NCI-H2171 treated with DMSO at 0.1 percent for 48 hours (cell line): ENCODE measurements at places on chromosomes 3 and 15.
A peak's percentile ranks its signal among the peaks of the same experiment; 100 is the strongest.

GRCh38 chr15:59762558-59762957, 73.4 kb upstream of the BNIP2 start:
- no peak for DNase-seq

GRCh38 chr15:40436116-40436891, 4.4 kb upstream of the BAHD1 start:
- peak; percentile 58 for DNase-seq

GRCh38 chr3:122146466-122146865, 37.0 kb upstream of the CASR start:
- no peak for DNase-seq

GRCh38 chr3:116413319-116413718, 32.0 kb downstream of the LSAMP start:
- no peak for DNase-seq

DNA sequence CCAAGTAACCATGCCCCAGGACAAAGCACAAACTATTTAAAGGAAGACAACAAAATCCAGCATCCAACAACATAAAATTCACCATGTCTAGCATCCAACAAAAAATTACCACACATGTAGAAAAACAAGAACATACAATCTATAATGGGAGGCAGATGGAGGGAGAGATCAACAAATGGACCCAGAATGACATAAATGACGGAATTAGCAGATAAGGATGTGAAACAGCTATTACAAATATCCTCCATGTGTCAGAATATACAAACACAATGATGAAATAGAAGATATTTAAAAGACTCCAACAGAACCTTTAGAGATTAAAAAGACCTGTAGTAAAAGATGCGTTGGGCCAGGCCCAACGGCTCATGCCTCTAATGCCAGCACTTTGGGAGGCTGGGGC, 10.8 kb downstream of the LYSMD4 start:
- DNase-seq, result no peak

DNA sequence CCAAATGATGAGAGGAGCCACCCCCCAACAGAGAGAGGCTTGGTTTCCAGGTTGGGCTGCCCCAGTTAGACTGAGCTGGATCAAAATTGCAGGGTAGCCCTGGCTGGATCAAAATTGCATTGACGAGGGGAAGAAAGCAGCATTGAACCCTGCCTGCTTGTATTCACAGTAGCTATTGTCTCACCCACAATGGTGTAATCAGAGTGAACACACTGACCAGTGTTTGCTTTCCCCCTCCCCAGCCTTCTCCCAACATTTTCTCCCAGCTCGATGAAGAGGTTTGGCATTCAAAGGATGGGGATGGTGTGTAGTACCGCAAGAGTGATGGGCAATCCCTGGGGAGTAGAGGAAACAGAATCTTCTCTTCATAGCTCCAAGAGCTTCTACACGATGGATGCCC, 223.8 kb downstream of the ADAMTS9 start:
- no peak for DNase-seq

DNA sequence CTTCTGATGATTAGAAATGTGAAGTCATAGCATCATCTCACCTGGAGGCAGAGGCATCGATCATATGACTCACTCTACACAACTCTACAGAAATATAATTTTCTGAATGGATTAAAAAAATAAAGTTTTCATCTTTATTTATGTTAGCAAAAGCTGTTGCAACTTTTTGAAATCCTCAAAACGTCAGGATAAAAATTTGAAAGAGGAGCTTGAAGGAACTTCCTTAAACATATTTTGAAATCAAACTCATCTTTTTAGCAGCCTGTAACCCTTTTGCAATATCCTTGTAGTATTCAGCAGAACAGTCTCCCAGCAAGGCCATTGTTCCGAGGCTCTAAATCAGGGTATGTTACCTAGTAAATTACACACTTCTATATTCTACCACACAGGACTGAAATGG, 985.4 kb downstream of the PLOD2 start:
- DNase-seq, result no peak

DNA sequence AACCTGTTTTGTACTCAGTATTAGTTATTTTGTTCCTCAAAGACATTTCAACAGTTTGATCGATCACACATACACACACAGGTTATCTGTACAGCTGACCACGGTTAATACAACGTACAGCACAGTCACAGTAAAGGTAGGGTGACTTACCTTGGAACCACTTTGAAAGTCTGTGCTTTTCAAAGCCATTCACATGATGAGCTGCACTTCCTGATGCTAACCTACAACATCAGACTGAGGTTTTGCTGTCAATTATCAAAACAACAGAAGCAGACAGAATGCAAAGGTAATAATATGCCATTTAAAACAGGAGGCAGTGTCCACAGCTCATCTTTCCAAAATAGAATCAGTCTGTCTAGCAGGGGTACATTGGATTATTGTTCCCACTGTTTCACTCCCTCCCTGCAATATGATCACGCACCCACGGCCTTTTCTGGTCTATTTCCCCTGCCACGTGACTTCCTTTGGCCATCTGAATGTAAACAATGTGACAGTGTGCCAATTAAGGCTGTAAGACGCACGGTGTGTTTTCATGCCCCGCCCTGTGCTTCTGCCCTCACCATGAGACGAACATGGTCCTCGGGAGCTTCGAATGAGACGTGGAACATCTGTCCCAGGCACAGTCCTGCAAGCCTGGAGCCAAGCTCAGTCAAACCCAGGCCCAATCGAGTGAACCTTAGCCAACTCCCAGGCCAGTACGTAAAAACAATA, 102.4 kb downstream of the FMN1 start:
- DNase-seq, result peak; percentile 25

- DNase-seq, result peak; percentile 69
These were observed 747 bp upstream of the ZNF592 start for GRCh38 chr15:84747416-84748273.

GRCh38 chr15:35327789-35328188, 218.2 kb downstream of the DPH6 start:
- DNase-seq, result no peak

- no peak for DNase-seq
These were observed 38.5 kb downstream of the SYN2 start for GRCh38 chr3:12042638-12043037.

- no peak for DNase-seq
These were observed 257.0 kb upstream of the UBE2E1 start for GRCh38 chr3:23548706-23549105.

DNA sequence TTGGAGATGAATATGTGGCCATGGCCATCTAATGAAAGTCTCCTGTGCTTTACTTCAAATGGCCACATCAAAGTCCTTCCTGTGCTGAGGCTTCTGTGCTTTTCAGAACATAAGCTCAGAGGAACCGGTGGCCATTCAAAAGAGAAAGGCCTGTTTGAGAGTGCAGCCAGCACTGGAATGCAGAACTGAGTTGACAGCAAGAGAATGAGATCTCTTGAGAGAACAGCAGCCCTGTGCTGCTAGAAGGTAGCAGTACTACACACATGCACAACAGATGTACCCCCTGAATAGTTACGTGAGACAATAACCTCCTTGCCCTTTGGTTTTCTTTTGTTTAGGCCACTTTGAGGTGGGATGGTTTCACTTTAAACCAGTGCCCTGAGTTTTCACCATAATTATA, 292.5 kb downstream of the PTPRG start:
- DNase-seq, result no peak

GRCh38 chr3:117238806-117239205, 529.2 kb downstream of the TUSC7 start:
- no peak for DNase-seq

DNA sequence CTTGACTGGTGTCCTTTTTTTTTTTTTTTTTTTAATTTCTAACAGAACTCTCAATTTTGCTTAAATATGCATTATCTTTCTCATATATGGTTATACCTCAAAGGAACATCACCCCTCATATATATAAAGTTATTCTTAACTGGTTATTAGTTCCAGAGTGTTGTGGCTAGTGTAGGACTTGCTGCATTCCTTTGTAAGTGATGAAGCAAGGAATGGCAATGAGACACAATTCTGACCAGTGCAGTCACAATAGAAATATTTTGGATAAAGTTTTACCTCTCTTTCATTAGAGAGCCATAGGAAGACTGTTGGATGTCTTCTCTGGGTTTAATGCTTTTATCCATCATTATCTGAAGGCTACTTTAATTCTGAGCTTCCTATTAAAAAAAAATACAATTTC, 75.5 kb upstream of the CBLB start:
- DNase-seq, result no peak

- no peak for DNase-seq
These were observed 1.5 kb downstream of the MYL3 start for GRCh38 chr3:46861605-46862368.

DNA sequence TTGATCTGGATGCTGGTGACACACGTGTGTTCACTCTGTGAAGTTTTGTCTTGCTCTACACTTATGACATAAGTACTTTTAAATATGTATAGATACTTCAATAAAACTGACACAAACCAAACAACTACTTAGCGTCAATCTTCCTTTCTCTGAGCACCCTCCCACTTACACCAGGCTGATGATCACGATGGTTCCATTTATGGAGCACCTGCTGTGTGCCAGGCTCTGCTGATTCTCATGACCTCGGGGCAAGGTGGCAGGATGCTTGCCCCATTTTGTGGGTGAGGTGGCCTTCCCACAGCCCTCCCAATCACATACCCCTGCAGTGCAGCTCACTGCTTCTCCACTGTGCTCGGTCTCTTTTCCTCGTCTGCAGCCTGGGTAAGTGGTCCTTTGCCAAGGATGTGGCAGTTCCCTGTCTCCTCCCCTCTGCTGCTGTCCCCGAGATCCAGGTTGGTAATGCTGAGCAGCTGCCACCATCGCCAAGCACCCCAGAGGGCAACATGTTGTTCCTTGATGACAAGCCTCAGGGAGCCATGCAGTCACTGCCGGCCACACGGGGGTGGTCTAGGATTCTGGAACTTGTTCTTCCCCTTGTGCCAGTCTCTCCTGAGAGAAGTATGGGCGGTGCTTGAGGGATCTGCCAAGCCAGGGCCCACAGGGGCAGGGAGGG, 20.6 kb upstream of the ADCY5 start:
- no peak for DNase-seq

DNA sequence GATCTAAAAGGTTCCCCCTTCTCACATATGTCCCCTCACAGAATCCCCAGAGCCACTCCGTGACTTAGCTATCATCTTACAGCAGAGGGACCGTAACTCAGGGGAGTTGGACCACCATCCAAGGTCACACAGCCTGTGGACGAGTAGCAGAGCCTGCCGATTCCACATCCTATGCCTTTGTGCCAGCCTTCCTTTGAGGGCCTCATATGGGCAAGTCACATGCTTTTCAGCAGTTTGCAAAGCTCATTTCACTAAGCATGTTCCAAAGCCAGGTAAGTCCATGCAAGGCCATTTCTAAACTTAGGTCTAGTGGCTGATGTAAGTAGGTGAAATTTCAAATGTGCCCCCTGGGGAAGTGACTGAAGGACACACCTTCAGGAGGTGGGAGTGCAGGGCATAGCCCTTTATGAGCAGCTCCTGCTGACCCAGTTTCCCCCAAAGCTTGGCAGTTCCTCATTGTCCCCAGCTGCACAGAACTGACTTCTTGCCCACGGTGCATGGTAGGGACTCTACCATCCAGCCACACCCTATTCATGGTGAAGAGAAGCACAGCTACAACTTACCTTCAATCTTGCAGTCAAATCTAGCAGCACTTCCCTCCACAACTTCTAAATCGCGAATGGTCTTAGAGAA, 33.3 kb upstream of the HACD2 start:
- no peak for DNase-seq

- DNase-seq, result no peak
These were observed 23.9 kb upstream of the BCL2L10 start for GRCh38 chr15:52136442-52136980.

GRCh38 chr15:84960391-84961113, 21.1 kb upstream of the PDE8A start:
- DNase-seq, result no peak

GRCh38 chr3:58776231-58776630, 109.7 kb upstream of the FAM3D start:
- no peak for DNase-seq

DNA sequence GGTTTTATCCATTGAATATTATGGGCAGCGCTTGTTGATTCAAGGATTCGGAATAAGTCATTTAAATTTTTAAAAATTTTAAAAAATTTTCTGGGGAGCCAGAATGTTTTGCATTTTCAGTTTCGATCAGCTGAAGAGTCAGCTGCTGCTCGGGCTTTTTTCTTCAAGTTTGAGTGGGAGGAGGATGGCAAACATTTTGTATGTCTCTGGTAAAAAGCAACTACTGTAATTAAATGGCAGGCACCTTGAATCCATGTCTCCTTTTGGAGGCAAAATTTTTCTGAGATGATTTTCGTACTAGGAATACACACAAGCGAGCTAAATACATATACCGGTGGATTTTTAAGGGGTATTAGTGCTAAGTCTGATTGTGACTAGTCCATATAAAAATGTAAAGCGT, 612 bp downstream of the C3orf38 start:
- peak; percentile 7 for DNase-seq

DNA sequence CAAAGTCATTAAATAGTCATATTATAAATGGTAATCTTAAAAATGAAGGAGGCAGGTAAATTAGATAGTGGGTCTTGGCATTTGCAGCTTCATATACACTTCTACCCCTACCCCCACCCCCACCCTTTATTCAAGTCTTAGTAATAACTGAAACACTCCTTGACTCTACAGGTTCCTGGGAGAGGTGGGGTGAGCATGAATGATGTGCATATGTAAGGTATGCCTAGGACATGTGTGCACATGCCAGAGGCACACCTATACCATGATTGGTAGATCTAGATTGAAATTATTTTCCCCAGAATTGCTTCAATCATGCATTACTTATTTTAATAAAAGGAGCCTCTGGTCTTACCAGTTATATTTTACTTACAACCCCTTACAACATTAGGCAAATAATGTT, 40.1 kb upstream of the PDCD6IP start:
- DNase-seq, result no peak
